Thyroid gland (tissue), 4 donors: ENCODE measurements at places on chromosomes 6 and 20.

- no peak for DNase-seq
Observed at GRCh38 chr20:64036346-64037198, 590 bp downstream of the C20orf204 start.

DNA sequence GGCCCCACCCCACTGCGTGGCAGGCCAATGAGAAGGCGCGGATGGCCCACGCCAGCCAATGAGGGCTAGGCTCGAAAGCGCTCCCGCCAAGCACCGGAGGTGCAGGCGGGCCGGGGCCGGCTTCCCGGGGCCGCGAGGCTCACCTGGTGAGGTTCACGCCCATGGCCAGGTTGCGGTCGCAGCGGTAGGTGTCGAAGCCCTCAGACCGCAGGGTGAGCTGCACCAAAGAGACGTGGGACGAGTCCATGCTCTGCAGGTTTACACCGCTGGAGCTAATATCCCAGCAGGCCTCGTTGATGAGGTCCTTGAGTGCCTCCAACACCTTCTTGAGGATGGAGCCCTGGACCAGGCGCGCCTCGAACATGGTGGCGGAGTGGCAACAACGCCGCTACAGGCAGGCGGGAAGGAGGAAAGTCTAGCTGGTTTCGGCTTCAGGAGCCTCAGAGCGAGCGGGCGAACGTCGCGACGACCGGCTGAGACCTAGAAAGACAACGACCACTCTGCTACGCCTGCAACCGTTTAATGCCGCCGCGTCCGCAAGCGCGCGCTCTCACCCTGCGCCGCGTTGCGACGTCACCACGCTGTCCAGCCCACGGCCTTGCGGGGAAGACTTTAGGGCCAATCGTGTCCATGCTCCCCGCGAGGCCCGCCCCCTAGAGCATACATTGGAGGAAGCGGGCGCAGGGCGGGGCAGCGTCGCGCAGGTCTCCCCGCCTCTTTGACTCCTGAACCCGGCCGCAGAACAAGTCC lies at the start of gene PCNA:
Gene PCNA (minus strand): TSS at position 524 of the 750 bp plus-strand sequence. CDS start 160 bp downstream, at position 364.
- peak; percentile 98 for DNase-seq

DNA sequence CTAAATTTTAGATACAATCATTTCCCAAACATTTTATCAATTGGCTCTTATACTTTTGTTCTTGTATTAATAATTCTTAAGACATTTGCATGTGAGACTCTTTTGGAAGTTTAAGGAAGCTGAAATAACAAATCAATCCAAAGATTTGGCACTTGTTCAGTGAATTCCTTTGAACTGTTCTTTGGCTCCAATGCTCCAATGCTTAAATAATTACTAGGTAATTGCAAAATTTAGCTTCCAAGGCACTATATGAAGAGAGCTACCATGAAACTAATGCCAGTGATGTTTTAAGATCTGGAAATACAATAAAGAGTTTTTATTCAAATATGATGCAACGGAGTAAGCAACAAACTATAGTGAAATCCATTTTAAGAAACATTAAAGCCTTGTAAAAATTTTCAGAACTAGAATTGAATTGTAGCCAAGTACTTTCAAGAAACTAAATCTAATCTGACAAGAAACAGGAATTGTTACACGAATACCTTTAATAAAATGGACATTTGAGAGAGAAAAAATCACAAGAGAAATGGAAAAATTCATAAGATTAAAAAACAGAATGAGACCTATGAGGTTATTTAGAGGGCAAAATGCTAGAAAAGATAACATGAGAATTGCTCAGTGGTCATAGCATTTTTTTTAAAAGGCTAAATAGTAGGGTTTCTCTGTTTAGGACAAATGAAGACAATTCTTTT lies 43.6 kb upstream of the SMLR1 start:
- no peak for DNase-seq

- no peak for DNase-seq
Observed at GRCh38 chr6:154414021-154414813, 57.6 kb upstream of the IPCEF1 start.

- DNase-seq, result no peak
Observed at GRCh38 chr20:24459733-24460132, 9.7 kb upstream of the SYNDIG1 start.
